Stimulated activated effector memory CD8-positive, alpha-beta T cell treated with anti-CD3 and anti-CD28 coated beads, Interleukin-12 subunit alpha, Interleukin-12 subunit beta, amount 100 ng/mL, for 72 hours (primary cell): ENCODE measurements at places on chromosomes 1 and 21.

DNA sequence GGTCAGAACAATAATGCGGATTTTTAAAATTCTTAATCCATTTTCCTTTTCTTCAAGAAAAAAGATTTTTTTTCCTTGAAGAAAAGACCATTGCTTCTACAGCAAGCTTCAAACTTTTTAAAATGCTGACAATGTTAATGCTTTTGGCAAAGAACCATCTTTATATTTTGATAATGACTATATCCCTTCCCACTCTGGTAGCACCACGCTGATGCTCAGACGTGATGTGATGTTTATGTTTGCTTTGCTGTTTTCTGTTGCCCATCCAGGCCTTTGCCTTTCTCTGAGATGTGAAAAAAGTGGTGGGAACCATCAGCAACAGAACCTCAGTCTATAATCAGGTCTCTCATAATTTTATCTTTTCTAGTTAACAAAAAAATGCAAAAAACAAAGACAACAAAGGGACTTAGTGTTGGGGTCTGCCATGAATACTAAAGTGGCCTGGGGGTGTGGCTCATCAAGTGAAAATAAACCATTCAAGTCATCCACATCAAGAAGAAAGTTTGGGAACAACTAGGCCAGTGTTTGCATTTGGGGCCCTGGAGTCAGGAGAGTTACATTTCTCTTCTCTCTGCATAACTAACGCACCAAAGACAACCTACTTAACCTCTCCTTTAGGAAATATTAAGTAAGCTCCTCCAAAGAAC is 244.6 kb upstream of the DMRTA2 start:
- no peak for DNase-seq

- DNase-seq, result no peak
Observed at GRCh38 chr1:113732802-113733201, 26.5 kb downstream of the PHTF1 start.

GRCh38 chr1:246065592-246065991 is 441.5 kb downstream of the SMYD3 start:
- no peak for DNase-seq

GRCh38 chr1:218772575-218772974 is 401.1 kb upstream of the LYPLAL1 start:
- DNase-seq, result no peak

DNA sequence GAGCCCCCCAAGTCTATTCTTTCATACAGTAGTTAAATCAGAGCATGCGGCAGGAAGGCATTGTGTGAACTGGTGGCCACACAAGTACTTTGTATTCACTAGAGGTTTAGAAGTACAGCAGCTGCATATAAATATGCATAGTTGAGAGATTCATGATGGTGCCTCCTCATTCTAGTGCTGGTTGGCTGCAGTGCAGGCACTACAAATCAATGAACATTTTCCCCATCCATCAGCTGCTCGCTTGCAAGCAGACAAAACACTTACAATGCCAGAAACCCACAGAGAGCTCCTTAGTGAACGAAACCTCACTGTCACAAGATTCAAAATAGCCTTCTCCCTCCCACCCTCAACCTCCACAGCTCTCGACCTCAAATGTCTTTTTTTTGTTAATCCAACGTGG is 726.2 kb downstream of the USP25 start:
- DNase-seq, result no peak

- DNase-seq, result no peak
Observed at GRCh38 chr1:220875260-220875659, 4.0 kb upstream of the HLX start.

DNA sequence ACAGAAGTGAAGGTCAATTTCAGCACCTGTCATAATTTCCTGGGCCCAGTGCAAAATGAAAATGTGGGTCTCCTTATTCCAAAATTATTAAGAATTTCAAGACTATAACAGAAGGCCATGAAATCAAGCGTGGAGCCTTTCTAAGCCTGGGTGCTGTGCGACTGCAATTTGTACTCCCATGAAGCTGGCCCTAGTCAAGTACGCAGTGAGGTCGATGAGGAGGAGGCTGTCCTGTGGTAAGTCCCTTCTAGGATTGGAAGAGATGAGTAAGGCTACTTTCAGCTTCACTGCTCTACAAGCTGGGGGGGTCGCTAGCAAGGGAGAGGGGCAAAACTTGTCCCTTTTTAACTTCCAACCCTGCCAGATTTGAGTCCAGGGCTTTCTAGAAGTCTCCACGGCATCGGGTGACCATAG is 410 bp upstream of the NUDC start:
- DNase-seq, result no peak

- DNase-seq, result no peak
Observed at GRCh38 chr1:18712252-18712600, 81.6 kb downstream of the PAX7 start.

DNA sequence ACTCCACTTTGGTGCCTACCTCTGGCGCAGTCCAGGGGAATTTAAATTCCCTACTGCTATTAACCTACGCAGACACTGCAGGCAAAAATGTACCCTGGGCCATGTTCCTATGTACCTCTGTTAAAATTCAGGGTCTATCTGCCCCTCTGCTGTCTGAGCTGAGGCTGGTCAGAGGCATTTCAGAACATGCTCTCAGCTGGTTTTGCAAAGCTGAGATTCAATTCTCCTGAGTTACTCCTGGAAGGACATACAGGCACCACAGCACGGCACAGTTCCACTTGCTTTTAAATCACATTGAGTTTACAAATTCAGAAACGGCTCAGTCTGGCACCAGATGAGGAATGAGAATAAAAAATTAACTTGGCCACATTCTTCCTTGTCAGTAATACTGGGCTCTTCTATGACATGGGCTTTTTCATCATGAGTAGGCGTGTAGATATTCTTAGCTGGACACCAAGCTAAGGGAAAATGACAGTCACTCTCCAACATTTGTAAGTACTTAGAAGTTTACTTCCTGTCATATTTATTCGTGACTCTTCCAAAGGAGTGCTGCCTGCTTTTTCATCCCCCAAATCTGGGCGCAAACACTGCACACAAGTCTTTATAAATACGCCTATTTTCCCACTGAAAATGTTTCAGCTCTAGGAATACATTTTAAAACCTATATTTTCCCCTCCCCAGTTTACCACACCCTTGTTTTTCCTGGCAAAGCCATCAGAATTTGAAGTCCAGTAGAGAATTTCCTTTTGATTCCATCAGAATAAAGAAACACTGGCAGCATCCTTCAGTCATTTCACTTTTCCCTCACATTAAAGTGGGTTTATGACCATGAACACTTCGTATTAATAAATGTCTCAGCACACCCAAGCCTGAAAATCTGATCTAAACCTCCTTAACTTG is 1.9 kb downstream of the C1orf198 start:
- no peak for DNase-seq

DNA sequence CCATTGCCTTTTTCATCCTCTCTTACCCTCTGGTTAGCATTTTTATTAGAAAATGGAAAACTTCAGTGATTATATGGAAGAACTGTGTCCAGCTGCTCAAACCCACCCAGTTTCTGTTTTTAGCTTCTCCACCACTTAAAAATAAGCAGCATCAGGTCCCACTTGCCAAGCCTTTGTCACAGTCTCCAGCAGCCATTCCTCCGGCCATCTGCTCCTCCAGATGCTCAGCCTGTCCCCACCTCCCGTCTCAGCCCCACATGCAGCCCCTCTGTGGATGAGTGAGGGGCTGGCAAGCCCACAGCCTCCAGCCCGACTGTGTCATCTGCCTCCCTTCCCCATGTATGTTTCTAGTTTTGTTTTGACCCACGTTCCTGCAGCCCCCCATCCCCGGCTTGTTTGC is 289.7 kb downstream of the HHAT start:
- no peak for DNase-seq

- DNase-seq, result no peak
Observed at GRCh38 chr1:63976006-63976405, 202.2 kb downstream of the ROR1 start.

DNA sequence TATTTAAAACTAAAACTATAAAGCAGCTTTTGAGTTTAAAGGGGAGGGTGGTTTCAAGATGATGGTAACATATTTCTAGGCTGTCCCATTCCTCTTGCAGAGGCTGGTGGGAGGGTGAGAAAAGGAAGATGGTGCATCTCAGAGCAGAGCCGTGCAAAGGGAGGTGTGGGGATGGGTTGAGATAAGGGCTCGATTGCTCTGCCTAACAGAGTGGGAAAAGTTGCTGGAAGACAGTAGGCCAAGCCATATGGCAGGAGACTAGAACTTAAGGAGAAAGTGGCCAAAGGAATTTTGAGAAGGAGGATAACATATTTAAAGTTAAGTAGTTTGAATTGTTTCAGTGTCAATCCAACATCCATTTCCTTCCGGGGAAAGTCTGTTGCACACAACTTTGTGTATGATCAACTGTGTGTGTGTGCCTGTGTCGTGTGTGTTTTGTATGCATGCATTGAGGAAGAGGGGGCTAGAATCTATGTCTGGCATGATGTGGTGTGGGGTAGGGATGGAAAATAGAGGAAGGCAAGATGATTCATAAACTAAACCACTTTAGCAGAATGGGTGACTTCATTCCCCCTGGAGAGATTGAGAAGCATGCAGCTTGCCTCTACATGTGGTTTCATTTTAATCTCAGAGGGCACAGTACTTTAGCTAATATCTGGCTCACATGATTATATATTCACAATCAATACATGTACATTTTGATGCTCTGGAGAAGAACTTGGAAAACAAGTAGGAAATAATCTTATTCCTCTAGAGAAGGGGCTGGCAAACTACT is 145.0 kb upstream of the DNAH14 start:
- peak; percentile 38 for DNase-seq

DNA sequence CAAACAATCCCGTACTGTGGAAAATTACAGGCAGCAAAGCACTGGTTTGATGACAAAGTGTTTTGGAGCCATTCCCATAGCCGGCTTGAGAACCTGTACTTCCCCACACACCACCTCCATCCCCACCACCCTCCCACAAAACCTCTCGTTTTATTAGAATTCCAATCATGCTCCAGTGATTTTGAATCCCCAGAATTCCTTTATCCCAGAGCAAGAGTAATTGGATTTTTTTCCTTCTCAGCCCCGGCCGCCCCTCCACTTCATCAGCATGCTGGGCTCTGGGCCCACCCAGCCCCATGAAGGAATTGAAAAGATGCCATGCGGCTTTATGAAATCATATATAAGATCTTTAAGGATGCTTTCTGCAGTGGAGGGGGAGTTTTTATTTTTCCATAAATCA is 136.6 kb downstream of the OMA1 start:
- DNase-seq, result no peak

DNA sequence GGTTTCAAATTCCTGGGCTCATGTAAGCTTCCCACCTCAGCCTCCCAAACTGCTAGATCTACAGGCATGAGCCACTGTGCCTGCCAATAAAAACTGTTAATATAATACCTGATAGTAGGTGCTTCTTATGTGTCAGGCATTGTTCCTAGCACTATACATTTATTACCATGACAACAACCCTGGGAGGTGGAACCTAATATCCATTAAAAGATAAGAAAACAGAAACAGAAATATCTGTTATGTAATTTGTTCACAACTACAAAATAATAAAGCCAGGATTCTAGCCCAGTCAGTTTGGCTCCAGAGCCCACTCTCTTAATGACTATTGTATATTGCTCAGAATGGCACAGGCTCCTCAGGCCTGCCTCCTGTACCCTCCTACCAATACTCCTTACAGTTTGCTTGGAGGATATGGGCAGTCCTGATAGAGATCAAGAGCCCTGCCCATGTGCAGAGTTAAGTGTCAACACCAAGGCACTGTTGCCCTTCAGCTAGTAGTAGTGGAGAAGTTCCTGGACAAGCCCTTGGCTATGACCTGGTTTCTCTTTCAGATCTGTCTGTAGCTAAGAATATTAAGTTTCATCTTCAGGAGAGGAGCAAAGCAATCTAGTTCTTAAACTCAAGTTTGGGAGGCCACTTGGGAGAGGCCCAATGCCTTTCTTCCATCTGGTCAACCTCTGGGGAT is 22.4 kb downstream of the RPL5 start:
- no peak for DNase-seq

- no peak for DNase-seq
Observed at GRCh38 chr1:37240897-37241296, 206.6 kb upstream of the GRIK3 start.

GRCh38 chr1:85502625-85503083 is 37.7 kb upstream of the DDAH1 start:
- DNase-seq, result no peak

DNA sequence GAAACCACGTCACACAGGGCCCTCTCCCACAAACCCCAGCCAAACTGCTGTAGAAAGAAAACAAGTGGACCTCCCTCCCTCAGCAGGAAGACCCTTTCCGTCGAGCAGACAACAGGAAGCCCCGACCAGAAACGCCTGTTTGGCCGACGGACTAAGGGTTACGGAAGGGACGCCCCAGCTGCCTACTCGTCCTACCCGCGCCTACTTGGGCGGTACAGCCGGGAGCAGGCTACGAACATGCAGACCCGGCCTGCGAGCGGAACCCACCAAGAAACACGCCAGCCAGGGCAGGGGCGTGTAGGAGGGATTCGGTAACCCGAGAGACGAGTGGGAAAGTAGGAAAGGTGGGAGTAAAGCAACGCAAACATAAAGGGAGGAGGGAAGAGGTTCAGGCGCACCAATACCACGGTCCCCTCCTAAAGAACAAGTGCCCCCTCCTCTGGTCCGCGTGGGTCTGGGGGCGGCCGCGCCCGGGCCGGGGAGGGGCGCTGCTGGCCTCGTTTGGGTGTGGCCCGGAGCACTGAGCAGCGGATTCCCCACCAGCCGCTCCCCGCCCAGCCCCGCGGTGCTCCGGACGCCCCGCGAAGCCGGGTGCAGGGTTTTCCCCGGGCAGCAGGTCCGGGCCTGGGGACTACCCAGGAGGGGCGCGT is 450 bp downstream of the S100A10 start:
- DNase-seq, result peak; percentile 78

DNA sequence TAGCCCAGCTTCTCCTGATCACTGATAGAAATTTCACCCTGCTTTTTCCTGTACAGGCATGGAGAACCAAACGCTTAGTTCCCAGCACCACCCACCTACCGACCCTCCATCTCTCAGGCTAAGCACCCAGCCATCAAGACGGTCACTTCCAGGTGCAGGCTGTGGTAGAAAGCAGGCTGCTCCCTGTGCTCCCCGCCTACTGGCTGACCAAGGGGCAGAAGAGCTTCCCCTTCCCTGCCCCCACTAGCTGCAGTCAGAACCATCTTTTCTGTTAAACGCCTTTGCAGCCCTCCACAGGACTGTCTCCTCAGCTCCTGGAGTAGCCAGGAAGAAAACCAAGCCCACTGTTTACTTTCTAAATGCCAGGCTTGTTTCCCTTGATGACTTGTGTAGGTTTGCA is 23.0 kb downstream of the SPATA46 start:
- DNase-seq, result no peak

DNA sequence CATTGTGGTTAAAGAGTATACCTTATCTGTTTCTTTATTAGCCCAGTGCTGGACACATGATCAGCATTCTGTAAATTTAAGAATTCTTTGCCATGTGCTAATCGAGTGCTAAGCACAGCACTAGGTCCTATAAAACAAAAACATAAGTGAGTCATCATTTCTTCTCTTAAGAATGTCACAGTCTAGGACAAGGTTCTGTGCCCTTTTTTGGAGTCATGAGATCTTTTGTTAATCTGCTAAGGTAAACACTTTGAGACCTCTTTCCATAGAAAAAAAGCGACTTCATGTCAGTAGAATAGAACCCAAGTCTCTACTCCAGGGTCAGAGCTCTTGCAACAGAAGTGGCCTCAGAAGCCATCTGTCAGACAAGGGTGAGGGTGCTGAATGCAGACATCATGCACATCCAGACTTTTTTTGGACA is 70.0 kb upstream of the NFIA start:
- DNase-seq, result no peak

GRCh38 chr1:63623952-63624351 is 30.7 kb downstream of the PGM1 start:
- no peak for DNase-seq
